ENCODE measurements at places on chromosomes 5 and 9. TPM values are rescaled to one million over a fixed set of nuclear protein-coding genes. Genes with fewer than 3 reads are reported as not detected.

DMGDH gene
- 3.2 TPM for total RNA-seq

- no peak for DNase-seq
Measured at GRCh38 chr9:19373527-19373926, 6.5 kb downstream of the RPS6 start.

GRCh38 chr9:123834889-123835562 is 94.9 kb downstream of the DENND1A start:
- no peak for DNase-seq

- DNase-seq: no peak
Measured at GRCh38 chr9:99326917-99327189, 104.8 kb downstream of the SEC61B start.

SLC34A3 gene
- total RNA-seq: not detected

DNA sequence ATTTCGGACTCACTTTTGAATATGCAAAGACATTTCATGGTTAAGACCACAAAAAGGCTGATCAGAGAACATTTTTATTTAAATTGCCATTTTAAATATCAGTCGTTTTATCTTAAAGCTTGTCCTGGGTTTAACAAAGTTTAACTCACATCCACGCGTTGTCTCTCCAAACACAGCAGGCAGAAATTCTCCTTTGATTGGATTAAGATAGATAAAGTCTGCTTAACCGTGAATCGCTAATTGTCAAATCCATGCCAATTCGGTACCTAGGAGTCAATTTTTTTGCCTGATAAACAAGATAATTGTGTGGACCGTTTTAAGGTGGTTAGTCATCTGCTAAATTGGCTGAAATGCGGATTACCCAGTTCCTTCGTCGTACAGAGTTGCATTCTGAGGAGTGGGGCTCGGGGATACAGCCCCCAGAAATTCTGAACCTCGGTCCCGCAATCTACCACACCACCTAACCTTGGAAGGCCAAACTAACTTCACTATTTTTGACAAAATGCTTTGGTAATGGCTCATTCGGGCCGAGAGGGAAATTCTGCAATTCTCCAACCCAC is 665 bp upstream of the BTF3 start:
- DNase-seq: no peak
